ENCODE measurements at places on chromosomes 11 and 22.
A peak's percentile ranks its signal among the peaks of the same experiment; 100 is the strongest.

- H3K4me3 ChIP-seq = no peak overlapping the region
- no peak overlapping the region for H3K27ac ChIP-seq
- DNase-seq = no peak
- no peaks in the 10 kb centered on the region for H3K4me1 ChIP-seq
- peaks cover 24% of the 10 kb centered on the region for H3K36me3 ChIP-seq
Measured at GRCh38 chr11:2390725-2391151, 9.8 kb upstream of the TSSC4 start.

DNA sequence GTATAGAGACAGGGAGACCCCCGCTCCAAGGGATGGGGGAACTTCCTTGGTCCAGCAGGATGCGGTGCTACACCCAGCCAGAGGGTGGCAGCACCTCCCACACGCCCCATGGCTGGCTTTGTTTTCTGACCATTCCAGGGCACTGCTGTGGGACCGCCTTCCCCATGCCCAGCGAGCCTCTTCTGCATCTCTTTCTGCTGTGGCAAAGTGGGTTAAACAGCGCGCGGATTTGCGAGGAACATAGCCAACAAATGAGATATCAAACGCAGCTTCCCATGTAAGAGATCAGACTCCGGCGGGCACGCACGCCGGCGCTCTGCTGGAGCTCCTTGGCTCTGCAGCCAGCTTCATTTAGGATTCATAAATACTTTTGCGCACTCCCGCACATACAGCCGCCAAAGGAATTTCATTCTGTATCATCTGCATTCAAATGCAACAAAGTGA is 485.8 kb upstream of the CADM1 start:
- no peak for DNase-seq
- H3K27ac ChIP-seq = no peak overlapping the region
- H3K27me3 ChIP-seq = no peaks in the 10 kb centered on the region
- no peak overlapping the region for H3K4me3 ChIP-seq
- no peaks in the 10 kb centered on the region for H3K4me1 ChIP-seq

- H3K36me3 ChIP-seq = no peaks in the 10 kb centered on the region
- H3K4me3 ChIP-seq = no peak overlapping the region
- H3K27ac ChIP-seq = no peak overlapping the region
Measured at GRCh38 chr11:128660947-128661346, 32.9 kb upstream of the FLI1 start.

DNA sequence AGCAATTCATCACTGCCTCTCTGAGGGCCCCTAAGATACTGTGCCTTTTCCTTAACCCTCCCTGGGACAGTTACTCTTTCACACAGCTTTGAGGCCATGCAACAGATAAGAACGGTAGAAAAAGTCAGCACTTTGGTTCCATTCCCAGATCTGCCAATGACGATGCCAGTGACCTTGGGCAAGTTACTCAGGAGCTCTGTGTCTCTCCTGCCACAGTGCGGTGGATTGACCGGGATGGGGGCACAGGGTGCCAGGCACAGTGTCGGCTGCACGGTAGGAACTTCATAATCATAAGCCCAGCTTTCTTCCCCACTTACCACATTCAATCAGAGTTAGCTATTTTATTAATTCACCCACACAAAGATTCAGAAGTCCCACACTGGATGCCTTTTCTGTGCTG is 1041.8 kb downstream of the TBC1D22A start:
- H3K36me3 ChIP-seq = no peaks in the 10 kb centered on the region
- no peak for DNase-seq
- no peaks in the 10 kb centered on the region for H3K27me3 ChIP-seq
- no peaks in the 10 kb centered on the region for H3K4me1 ChIP-seq
- H3K27ac ChIP-seq = no peak overlapping the region

DNA sequence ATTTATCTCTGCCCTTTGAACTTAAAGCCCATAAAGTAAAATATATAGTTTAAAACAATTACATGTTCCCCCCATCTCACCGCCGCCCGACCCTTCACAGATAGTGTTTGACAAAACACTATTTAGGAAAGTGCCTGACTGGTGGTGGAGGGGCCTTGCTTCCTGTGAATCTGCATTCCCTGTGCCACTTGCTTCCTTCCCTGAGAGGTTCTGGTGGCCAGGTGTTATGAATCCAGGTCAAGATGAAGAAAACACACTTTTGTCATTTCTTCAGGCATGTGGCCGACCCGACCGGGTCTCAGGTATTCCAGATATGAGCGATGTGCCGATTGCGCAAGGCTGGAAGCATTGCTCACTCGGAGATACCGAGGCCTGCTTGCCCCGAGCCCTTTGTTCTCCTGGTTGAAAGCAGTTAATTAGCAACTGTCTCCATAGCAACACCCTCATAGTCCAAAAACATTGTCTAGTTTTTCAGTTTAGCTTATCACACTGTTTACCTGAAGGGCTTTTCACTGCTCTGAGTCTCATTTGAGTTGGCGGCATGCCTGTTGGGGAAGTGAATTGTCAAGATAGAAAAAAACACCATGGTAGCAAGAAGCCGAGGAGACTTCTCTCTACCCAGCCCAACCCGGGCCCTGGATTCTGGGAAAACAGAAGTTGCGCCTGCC is 128.3 kb downstream of the TEAD1 start:
- peaks cover 99% of the 10 kb centered on the region for H3K4me1 ChIP-seq
- peak overlapping the region; percentile 99 for H3K27ac ChIP-seq
- H3K27me3 ChIP-seq = no peaks in the 10 kb centered on the region
- peak overlapping the region; percentile 66 for H3K4me3 ChIP-seq

Data from Calu3 (cell line).